ENCODE measurements at places on chromosomes 2 and 18.

DNA sequence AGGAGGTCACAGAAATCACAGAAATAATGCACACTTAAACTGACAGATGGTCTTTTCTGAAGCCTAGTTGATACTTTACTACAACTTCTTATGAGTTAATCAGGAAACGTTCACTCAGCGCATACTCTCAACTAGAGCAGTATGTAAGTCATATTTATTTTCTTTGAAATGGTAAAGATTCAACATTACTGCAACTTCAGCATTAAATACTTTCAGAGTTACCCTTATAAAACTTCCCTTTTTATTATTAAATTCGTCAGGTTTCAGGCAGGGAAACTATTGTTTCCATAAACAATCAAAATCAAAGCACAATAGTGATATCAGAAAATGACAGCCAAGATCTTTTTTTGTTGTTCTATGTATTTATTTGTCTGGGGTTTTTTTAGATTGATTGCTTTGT is 222.6 kb upstream of the RND3 start:
- DNase-seq, result no peak

- DNase-seq, result no peak
Measured at GRCh38 chr2:109707281-109708147, 86.6 kb upstream of the RGPD5 start.

- DNase-seq, result no peak
Measured at GRCh38 chr2:37629529-37629928, 41.9 kb downstream of the CDC42EP3 start.

GRCh38 chr2:227876300-227876801 is 4.9 kb downstream of the DAW1 start:
- DNase-seq, result no peak

- DNase-seq, result no peak
Measured at GRCh38 chr18:26460449-26461091, 87.8 kb downstream of the KCTD1 start.

GRCh38 chr2:195683174-195683573 is 26.1 kb downstream of the SLC39A10 start:
- no peak for DNase-seq

DNA sequence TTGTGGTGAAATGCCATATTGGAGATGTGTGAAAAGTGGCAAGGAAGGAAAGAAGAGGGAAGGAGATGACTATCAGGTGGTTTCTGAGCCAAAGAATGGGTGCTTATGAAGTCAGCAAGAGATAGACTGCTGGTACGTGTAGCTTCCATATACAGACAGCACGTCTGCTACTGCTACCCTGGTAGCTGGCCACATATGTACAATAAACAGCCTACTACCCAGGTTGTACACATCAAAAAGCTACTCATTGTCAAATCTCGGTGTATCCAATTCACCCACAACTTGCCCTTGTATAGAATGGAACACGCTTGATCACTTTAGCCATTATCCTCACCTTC is 761.8 kb downstream of the LRRTM4 start:
- DNase-seq, result no peak

DNA sequence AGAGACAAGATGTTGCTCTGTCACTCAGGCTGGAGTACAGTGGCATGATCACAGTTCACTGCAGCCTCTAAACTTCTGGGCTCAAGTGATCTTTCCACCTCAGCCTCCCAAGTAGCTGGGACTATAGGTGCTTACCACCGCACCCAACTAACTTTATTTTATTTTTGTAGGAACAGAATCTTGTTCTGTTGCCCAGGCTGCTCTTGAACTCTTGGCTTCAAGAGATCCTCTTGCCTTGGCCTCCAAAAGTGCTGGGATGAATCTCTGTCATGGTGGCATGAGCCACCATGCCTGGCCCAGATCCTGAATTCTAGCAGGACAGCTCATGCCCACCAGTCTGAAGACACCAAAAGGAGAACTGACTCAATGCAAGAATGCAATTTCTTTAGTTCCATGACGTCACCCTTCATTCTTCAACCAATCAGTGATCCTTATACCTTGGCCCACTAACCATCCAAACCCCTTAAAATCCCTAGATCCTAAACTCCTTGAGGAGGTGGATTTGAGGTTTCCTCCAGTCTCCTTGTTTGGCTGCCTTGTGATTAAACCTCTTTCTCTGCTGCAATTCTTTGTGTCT is 25.6 kb upstream of the CXXC1 start:
- DNase-seq, result no peak

DNA sequence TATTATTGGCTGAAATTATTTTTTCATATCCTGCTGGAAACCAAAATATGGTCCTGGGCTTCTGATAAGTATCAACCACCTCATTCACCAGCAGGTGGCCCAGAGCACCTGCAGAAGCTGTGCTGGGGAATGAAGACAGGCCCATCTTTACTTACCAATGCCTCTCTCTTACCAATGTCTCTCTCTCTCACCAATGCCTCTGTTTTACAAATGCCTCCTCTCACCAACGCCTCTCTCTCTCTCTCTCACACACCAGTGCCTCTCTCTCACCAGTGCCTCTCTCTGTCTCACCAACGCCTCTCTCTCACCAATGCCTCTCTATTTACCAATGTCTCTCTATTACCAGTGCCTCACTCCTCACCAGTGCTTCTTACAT is 2.3 kb upstream of the MAL start:
- peak; percentile 37 for DNase-seq

GRCh38 chr2:238238766-238239542 is 884 bp downstream of the HES6 start:
- DNase-seq, result no peak

DNA sequence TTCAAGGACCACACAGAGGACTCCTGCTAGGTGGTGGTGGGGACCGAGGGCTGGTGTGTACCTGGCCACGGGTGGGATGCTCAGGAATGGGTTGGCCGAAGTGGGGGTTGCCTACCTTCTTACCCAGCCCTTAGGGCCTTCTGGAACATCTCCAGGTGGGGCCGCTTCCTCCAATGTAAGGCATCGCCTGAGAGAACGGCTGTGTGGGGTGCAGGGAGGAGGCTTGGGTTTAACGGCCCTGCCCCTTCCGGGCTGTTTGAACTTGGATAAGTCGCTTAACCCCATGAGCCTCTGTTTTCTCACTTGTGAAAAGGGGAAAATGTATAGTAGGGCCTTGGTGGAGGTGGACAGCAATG is 35.0 kb downstream of the EMILIN2 start:
- no peak for DNase-seq

Measured in stimulated activated CD4-positive, alpha-beta T cell treated with anti-CD3 and anti-CD28 coated beads, Interleukin-15, amount 100 ng/mL, for 1 hour (primary cell).